ENCODE measurements at places on chromosomes 1 and 21.

GRCh38 chr1:56866656-56867055 is 12.1 kb downstream of the C8A start:
- DNase-seq: no peak

GRCh38 chr1:19398309-19398760 is 86.2 kb downstream of the SLC66A1 start:
- no peak for DNase-seq

DNA sequence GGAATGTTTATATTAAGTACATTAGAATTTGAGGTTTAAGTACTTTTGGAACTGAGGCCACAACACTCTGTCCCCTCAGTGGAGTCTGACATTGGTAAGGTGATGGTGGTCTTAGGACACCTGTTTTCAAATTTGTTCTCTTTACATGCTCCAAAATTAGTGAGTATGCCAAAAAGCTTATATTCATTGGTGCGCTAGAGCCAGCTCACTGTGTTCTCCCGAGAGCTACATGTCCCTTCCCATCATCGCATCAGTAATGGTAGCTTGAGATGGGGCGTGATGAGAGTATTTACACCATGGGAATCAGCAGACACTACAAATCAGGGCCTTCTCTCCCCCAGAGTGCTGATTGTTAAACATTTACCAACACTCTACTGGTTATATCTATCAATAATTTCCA is 19.5 kb downstream of the ETS2 start:
- DNase-seq: no peak

DNA sequence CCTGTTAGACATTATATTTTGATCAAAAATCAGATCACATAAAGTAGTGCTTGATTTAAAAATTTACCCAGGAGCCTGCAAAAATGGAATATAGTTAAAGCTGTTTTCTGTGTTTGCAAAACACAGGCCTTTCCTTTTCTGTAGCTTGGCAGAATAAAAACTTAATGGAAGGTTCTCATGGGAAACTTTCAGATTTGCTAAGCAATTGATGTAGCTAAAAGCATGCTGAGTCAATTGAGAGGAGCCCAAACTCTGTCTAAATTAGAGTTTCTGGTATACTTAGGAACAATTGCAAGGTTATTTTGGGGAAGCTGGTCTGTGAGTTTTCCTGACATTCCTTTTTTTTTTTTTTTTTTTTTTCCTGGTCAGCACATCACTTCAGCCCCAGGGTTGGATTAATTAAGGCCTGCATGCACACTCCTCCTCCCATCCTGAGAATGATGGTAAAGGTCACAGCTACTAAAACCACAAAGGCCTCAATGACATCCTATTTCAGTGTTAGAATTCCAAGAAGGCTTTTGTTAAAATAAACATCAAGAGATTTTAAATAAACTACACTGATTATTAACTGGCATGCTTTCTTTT is 608.7 kb downstream of the PLPP3 start:
- DNase-seq: no peak

All from GM12878 (cell line).